ENCODE measurements at places on chromosomes 11 and 22.

DNA sequence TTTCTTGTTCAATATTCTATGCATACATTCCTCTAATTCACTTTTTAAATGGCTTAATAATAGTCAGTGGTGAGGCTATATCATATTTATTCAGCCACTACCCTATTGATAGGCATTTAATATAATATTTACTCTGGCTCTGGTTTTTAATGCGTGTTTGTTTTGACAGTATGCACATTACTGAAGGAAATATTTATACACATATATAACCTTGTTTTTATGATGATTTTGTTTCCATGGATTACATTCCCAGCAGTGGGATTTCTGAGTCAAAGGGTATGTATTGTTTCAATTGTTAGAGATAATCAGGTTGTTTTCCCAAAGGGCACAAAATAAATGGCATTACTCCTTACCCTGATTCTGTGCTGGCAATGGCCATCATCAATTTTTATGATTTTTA is 105.8 kb downstream of the UVRAG start:
- DNase-seq, result no peak

DNA sequence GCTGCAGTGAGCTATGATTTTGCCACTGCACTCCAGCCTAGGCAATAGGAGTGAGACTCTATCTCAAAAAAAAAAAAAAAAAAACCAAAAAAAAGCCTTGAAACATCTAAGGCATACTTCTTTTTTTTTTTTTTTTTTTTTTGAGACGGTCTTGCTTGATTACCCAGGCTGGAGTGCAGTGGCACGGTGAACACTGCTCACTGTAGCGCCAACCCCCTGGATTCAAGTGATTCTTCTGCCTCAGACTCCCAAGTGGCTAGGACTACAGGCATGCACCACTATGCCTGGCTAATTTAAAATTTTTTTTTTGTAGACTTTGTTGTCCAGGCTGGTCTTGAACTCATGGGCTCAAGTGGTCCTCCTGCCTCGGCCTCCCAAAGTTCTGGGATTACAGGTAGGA is 19.5 kb downstream of the ARFGAP3 start:
- no peak for DNase-seq

DNA sequence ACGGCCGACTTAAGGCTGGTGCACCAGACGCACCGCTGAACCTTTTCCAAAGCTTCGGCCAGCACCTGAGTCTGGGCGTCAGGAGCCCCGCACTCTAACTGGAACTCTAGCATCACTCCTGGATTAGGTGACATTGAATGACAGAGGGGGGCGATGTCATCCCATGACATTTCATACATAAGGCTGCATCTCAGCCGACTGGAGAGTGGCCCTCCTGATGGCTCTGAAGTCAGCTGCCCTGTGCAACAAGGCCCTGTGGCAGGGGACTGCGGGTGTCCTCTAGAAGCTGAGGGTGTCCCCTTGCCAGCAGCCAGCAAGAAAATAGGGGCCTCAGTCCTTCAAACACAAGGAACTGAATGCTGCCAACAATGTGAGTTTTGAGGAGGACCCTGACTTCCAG is 10.1 kb upstream of the FADS3 start:
- DNase-seq, result no peak

- no peak for DNase-seq
Observed at GRCh38 chr11:12767577-12767976, 93.4 kb downstream of the TEAD1 start.

DNA sequence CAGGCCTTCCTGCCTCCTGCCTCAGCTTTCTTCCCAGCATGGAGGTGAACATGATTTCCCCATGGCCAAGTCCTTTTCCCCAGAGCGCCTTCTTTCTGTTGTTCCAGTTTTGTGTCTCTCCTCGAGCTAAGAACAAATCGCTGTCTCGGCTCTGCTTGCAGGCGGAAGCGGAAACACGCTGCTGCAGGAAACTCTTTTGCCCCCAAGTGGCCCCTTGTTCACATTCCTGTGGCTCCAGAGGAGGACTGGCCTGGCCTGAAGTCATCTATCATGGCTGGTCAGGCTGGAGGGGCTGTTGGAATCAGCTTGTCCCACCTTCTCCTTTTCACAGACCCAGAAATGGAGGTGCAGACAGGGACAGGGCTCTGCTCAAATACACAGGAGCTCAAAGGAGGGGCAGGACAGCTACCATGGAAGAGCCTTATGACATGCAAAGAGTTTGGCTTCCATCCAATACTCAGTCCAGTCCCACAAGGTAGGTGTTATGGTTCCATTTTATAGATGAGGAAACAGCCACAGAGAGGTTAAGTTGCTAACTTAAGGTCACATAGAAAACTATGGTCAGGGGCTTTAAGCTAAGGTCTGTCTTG is 182.2 kb upstream of the SYT13 start:
- peak; percentile 61 for DNase-seq

DNA sequence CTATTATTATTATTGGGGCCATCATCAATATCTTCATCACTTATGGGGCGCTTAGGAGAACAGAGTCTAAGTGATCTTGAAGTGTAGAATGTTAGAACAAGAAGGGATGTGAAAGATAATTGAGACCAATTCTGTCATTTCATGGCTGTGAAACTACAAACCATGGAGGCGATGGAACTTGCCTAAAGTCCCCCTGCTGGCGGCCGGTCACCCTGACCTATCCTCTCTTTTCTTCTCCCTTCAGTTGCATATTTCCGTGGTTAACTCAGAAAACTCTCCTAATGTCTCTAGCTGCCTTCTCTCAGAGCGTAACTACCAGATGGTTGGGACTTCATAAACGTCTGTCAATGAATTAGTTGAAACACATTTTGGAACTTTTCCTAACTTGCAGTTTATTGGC is 6.6 kb upstream of the OR4B1 start:
- peak; percentile 10 for DNase-seq

DNA sequence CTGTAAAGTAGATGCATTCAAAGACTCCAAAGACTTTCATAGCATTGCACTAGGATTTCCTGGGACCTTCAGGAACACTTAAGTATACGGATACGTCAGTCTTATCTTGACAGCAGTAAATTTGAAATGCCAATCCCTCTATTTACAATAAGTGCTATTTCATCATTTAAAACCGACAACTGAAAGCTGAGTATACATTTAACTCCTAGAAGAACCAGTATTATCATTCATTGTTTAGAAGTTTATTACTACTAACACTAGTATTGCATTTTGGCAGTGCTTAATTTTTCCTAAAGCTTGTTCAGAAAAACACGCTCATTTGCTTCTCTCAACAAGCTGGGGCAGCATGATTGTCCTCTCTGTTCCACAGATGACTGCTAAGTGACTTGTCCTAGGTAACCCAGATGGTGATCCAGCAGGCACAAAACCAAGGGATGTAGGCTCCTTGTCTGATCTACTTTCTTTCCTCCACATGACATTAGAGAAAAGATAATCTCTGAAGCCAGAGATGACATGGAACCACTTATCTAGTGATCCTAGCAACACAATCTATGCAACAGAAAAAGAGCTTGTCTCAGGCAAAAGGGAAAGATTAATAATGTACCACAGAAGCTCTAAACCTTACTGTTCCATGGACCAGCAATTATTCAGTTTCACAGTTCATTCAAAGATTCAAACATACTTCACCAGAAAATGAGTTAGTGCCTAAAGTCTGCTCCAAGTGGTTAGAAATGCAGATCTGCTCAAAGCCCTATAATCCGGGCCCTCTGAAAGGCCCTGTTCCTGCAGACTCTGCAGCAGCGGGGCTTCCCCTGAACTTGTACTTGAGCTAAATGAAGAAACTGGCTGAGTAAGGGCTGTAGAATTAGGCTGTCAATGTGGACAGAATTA is 5.2 kb downstream of the MAML2 start:
- no peak for DNase-seq
